ENCODE measurements at places on chromosomes 12 and 14.
A peak's percentile ranks its signal among the peaks of the same experiment; 100 is the strongest.

DNA sequence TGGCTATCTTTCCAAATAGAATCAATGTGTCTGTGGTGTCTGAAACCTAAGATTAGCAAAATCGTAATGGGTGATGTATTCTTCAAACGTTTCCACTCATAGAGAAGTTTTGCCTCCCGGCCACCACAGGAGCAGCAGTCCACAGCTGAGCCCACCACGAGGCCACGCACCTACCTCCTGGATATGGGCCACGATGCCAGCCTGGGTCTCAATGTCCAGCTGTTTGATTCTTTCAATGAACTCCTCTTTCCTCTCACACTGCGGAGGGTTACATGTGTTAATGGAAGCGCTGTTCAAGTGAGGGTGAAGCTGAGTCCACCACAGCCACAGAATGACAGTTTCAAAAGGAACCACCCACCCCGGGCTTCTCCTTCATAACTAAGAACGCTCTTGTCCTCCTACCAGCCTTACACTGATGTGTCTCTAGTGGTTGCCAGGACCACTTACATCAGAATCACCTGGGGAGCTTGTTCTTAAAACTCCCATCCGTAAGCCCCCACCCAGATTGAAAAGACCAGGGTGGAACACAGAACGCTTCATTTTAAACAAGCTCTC is 75.3 kb downstream of the CCDC88C start:
- no peak for DNase-seq

DNA sequence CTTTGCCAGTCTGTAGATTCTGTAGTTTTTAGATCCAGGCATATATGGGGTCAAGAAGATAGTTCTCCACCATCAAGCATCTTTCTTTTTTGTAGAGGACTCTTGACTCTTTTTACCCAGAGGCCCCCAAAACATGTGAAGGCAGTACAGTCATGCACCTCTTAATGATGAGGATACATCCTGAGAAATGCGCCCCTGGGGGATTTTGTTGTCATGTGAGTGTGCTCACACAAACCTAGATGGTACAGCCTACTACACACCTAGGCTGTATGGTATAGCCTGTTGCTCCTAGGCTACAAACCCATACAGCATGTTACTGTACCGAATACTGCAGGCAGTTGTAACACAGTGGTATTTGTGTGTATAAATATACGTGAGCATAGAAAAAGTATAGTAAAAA is 23.0 kb downstream of the EVL start:
- DNase-seq = no peak

GRCh38 chr12:132496358-132496669 is 6.4 kb downstream of the FBRSL1 start:
- no peak for DNase-seq

GRCh38 chr14:92861856-92862745 is 60.8 kb upstream of the CHGA start:
- peak; percentile 94 for DNase-seq

DNA sequence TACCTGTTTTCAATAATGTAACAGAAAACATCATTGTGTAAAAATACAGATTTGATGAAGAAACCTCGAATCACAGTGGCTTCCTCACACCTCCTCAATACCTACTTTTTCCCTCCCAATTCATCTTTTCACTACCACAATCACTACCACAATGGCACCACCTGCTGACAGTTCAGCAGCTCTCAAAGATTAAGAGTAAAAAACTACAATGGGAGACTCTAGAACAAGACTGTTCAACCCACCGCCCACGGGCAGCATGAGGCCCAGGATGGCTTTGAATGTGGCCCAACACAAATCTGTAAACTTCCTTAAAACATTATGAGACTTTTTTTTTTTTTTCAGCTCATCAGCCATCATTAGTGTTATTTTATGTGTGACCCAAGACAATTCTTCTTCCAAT is 15.2 kb downstream of the MED6 start:
- DNase-seq = peak; percentile 47

DNA sequence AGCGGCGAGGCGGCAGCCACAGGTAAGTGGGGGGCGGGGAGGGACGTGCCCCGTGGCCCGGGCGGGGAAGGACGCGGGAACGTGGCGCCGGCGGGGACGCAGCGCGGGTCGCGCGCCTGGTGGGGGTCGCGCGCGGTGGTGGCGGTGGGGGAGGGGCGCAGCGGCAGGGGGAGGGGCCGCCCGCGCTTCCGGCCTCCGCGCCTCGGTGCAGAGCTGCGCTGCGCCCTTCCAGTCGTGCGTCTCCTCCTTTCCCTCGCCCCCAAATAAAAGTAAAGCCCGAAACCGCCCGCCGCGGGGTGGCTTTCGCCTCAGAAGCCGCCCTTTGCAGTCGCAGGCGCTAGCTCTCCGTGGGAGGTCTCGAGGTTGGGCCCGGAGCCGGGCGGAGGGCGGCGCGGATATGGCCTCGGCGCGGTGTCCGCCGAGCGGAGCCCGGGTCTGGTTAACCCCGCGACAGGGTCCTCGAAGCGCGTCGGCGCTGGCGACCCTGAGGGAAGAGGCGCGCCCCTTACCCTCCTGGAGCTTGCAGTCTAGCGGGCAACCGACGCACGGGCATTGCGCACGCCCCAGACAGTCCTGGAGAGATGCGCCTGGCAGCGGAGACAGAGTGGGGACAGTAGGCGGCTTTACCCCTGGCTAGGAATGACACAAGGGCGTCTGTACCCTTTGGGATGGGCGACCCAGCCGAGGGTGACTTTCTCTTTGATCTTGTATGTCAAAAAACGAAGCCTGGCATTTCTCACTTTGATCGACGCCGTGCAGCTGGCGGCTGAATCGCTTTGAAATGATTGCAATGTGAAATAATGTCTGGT is 589 bp downstream of the ATF1 start:
- peak; percentile 29 for DNase-seq

GRCh38 chr12:4630262-4630661 is 18.6 kb downstream of the AKAP3 start:
- no peak for DNase-seq

- DNase-seq = no peak
Observed at GRCh38 chr14:75458305-75458704, 30.5 kb downstream of the JDP2 start.

- DNase-seq = no peak
Observed at GRCh38 chr12:78328524-78328923, 497.8 kb downstream of the NAV3 start.

DNA sequence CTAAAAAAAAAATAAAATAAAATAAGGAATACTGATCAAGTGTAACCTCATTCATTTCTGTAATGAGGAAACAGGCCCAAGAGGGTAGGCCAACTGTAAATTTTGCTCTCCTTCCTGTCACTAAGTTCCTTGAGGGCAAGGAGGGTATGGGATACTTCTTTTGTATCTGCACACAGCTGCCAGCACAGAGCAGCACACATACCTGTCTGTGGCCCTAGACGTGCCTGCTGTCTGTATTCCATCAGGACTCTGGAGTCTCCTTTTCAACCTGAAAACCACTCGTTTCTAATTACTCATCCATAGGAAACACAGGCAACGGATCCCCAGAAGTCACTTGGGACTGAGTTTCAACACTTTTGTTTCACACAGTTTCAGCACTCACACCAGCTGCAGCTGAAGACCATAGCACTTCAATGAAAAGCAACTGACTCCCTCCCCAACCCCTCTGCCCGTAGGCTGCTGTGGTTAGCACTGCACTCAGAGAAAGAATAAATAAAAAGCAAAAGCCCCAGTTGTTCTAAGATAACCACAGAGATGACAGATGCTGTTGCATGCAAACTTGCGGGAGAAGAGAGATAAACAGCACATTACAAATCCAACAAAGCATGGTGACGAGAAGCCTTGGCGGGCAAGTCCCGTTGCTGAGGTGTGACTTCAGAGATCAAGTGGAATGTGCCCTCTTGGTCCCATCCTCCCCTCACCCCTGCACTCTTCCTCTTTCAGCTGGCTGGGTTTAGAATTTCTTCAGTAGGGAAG is 24.9 kb downstream of the CRACR2A start:
- peak; percentile 23 for DNase-seq

DNA sequence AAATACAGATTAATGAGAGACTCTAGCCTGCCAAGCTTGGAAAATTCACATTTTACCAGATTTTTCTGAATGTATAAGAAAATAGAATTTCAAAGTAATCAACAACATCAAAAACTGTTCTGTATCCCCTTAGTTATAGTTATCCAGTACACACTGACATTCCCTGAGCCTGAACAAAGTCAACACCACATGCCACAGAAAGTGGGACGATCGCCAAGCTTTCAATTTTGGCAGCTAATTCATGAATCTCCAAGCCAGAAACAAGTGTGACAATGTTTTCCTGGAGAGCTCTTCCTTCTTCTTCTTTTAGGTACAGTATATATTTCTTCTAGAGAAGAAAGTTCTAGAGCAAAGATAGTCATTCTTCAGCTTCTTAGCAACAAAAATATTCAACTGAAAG is 290.2 kb downstream of the PRKD1 start:
- DNase-seq = no peak

DNA sequence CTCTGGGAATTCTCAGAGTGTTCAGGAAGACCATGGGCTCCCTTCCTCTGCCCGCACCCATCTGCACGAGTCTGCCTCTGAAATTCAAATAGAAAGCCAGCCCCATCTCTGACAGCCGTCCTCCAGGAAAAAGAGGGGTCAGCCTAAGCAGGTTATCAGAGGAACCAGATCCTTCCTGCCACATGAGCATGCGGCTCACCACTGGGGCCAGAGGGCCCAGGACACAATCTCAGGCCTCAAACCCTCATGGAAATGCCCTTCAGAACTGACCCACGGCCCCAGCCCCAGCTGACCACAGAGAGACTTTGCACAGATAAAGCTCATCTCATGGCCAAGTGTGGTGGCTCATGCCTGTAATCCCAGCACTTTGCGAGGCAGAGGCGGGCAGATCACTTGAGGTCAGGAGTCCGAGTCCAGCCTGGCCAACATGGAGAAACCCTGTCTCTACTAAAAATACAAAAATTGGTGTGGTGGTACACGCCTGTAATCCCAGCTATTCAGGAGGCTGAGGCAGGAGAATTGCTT is 23.2 kb downstream of the PXN start:
- DNase-seq = no peak

DNA sequence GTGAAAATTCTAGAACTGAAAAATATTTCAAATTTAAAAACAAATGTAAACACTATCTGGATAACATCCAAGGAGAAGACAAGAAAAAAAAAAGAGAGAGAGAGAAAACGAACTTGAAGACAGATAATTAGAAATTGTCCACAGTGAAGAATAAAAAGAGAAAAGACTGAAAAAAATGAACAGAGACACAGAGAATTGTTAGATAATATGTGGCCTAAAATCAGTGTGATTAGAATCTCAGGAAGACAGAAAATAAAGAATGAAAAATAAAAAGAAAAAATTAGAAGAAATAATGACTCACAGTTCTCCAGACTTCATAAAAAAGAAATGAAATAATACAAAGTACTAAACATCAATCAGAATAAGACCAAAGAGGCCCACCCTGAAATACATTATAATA is 1209.3 kb downstream of the FSCB start:
- no peak for DNase-seq

DNA sequence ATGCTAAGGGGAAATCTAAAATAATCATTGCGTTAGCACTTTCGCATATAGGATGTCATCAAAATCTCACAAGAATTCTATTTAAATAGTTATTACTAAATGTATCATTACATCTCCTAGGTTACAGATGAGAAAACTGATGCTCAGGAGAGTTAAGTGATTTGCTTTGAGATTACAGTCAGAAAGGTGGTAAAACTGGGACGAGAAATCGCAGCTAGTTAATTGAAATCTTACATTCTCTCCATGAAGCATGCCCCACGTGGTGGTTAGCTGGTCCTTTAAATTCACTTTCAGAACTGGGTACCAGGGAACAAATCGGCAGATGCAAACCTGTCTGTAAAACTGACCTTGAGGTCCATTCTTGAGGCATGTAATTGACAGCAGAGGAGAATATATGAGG is 71.8 kb upstream of the PLEKHG7 start:
- no peak for DNase-seq

DNA sequence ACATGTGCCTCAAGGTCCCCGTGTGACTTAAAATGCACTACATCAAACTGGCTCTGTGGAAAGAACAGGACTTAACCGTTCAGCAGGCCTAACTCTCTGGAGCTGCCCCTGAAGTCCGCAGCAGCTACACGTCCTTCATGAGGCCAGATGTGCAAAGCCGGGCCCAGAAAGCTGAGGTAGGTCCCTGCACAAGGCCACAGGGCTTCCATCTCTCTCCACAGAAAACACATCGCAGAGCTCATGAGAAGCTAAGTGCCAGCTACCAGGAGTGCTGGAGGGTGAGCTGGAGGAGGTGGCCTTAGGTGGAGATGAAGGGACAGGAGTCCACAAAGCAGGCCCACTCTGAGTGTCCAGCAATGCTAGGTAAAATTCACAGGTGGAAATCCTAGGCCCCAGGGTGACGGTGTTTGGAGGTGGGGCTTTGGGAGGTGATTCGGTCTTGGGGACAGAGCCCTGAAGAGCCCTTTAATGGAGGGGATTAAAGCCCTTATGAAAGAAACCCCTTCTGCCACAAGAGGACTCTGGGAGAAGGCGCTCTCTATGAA is 52.4 kb downstream of the VCPKMT start:
- DNase-seq = no peak

DNA sequence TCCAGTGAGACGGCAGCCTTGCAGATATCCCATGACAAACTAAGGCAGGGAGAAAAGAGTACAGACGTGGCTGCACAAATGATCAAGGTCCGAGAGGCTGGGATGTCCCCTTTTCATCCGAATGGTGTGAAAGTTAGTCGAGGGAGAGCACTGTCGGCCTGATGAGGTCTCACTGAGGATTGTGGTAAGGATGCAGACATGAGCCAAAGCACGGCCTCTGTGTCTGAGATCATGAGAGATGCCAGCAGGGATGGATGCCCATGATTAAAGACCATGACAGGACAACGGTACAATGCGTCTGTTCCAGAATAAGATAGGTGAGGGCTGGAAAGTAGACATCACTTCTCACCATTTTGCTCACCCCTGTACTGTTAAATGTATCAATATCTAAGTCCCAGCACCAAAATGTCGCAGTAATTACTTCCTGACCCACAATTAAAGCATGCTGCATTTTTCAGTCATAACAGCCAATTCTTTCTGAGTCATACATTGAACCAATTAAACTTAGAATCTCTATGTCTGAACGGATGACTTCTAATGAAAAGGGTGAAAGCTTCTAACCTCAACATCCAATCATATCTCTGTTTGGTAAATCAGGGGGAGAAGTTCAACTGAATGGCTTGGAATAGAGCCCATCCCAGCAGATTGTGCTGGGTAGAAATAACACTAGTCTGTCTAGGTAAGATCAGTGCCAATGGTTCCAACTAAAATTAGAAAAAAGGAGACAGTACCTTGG is 249.6 kb upstream of the SOX5 start:
- DNase-seq = no peak

DNA sequence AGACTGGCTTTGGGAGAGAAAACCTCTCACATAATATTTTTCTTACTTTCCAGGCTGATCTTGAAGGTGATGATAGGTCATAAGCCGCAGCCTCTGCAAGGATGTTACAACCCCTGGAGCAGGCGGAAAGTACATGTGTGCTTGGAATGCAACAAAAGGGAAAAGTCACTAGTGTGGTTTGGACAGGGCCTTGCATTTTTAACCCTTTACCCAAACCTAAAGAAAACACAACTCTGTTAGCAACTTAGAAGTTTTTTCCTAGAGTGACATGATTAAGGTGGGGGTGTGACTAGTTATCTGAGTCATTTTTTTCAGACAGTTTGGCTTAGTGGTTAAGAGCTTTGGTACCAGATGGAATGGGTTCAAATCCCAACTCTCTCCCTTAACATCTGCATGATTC is 97.0 kb downstream of the TMEM30B start:
- no peak for DNase-seq

GRCh38 chr14:101881426-101881825 is 82.9 kb upstream of the DYNC1H1 start:
- no peak for DNase-seq
